ENCODE measurements at places on chromosomes 3 and 15. TPM values are rescaled to one million over a fixed set of nuclear protein-coding genes. Genes with fewer than 3 reads are reported as not detected.

C3orf20 gene
- total RNA-seq, result under 0.01 TPM

B3GALNT1 gene
- total RNA-seq, result 12.3 TPM

SUSD5 gene
- total RNA-seq, result 0.66 TPM

GP5 gene
- under 0.01 TPM for total RNA-seq

GHRL gene
- not detected for total RNA-seq

CLRN1 gene
- not detected for total RNA-seq

ZIC1 gene
- 0.29 TPM for total RNA-seq

Measured in placental pericyte (primary cell).